ENCODE measurements at places on chromosomes 6 and 20.

DNA sequence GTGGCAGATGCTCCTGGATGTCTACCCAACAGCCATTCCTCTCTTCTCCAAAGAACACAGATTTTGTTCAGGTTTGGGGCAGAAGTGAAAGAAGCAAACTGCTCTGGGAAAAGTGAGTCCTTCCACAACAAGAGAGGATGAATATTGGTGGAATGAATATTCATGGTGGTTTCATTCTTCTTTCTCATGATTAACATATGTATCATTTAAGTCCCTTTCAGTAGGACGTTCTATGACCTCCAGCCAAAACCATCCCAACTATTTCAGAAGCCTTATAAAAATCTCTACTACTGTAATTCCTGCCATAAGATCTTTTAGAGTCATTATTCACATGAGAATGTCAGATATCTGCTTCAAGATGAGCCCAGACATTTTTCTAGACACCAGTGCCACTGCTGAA is 44.4 kb downstream of the MDN1 start:
- DNase-seq: peak; percentile 9

- DNase-seq: no peak
Observed at GRCh38 chr20:64074963-64075362, 4.4 kb downstream of the RGS19 start.

DNA sequence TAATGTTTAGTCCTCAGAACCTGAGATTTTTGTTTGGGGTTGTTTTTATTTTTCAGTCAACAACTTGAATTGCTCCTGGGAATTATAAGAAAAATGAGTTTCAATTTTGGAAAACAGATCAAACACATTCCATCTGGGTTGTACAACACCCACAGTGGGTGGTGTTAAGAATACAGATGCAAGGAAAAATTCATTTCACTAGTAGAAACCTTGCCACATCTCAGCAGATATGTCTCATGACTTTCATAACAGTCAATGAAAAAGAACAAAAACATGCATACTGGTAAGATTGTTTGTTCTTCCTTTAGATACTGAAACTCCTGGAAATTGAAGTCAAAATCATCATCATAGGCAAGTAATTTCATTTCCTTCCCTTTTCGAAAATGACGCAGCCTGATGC is 78.9 kb downstream of the MOXD1 start:
- DNase-seq: no peak

GRCh38 chr6:135871296-135871695 is 19.8 kb downstream of the PDE7B start:
- peak; percentile 81 for DNase-seq

- DNase-seq: no peak
Observed at GRCh38 chr20:16166737-16167136, 406.5 kb downstream of the KIF16B start.

GRCh38 chr20:42053350-42053749 is 435.2 kb upstream of the CHD6 start:
- DNase-seq: no peak

DNA sequence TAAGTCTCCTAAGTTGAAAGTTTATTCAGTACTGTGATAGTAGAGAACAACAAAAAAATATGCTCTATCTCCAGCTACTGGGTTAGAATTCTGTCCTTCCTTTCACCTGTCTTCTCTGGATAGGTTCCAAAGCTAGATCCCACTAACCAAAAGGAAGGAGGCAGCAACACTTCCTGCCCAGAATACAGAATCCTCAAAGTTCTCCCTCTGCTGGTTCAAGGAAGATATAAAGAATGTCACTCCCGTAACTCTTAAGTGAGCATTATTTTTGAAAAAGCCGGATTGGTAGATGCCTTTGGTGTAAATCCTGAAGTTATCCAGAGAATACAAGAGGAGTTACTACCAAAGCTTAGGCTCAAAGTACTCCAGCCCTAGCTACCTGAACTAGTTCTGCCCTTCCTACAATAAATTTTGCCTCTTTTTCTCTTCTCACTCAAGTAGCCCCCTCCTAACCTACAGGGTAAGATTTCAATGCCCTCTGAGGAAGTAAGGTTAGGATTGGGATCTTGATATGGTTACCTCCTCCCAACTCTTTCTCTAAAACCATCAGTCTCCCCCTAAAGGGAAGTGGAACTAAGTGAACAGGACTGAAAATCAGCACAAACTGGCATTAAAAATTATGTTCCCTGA is 26.0 kb upstream of the CRIP3 start:
- peak; percentile 71 for DNase-seq

DNA sequence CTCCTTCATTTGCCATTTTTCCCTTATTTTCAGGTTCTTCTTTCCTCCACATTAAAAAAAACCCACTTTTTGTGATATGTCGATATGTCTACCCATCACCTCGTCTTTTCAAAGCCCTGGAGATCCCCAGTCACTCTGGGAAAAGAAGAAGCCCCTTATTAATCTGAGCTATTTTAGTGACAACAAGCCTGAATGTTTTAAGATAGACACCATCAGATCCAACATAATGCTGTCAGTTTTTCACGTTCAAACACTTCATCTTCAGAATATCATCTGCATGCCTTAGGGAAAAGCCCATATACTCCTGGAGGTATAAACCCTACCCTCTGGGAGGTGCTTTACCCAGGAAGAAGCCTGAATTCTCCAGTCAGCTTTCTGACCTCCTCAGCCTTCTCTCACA is 464.0 kb upstream of the CDH4 start:
- no peak for DNase-seq

GRCh38 chr20:62900692-62901584 is 25.4 kb downstream of the DIDO1 start:
- DNase-seq: no peak

GRCh38 chr6:40358473-40359460 is 228.4 kb downstream of the LRFN2 start:
- no peak for DNase-seq

DNA sequence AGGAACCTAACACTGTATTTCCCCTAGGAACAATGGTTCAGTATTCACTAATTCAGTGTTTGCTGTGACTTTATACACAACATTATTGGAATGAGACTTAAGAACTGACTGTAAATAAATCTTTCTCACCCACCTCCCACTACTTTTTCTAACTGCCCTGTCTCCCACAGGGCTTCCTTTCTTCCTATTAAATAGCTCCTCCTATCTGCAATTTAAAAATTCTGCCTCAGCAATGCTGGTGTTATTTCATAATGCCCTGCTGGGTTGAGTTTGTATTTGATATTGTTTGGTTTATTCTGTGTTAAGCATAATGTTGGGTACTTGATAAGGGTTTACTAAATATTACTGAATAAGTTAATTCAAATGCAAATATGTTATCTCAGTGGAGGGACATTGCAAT is 573.1 kb upstream of the RNF217 start:
- no peak for DNase-seq

DNA sequence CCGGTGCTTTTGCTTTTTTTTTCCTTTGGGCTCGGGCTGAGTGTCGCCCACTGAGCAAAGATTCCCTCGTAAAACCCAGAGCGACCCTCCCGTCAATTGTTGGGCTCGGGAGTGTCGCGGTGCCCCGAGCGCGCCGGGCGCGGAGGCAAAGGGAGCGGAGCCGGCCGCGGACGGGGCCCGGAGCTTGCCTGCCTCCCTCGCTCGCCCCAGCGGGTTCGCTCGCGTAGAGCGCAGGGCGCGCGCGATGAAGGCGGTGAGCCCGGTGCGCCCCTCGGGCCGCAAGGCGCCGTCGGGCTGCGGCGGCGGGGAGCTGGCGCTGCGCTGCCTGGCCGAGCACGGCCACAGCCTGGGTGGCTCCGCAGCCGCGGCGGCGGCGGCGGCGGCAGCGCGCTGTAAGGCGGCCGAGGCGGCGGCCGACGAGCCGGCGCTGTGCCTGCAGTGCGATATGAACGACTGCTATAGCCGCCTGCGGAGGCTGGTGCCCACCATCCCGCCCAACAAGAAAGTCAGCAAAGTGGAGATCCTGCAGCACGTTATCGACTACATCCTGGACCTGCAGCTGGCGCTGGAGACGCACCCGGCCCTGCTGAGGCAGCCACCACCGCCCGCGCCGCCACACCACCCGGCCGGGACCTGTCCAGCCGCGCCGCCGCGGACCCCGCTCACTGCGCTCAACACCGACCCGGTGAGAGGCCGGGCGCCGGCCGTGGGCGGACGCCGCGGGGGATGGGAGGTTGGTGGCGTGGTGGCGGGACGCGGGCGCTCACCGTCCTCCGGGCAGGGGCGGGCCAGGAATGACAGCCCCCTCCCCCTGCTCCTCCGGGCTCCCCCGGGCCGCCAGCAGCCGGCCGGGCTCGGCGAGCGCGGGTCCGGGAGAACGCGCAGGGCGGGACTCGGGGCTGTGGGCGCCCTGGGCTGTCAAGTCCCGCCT is 606 bp downstream of the ID4 start:
- DNase-seq: peak; percentile 36

DNA sequence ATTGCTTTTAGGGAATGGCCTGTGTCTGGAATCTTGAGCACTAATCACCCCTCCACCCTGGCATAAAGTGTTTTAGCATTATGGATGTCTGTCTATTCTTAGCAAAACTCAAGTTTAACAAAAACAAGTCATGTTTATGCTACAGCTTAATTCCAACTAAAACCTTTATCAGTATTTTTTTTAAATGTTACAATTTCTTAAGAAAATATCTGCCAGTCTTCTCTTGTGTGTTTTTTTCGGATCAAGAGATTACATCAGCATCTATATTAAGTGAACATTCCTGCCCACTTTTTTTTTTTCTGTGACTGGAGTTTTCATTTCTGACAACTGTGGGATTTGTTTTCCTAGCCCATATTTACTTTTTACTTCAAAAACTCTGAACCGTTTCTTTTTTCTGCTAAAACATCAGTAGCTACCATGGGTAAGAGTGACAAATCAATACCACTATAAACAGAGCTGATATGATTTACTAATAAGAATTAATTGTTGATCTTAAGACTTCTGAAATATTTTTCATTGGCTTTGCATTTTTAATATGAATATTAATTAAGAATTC is 94.3 kb downstream of the EDN1 start:
- peak; percentile 39 for DNase-seq

DNA sequence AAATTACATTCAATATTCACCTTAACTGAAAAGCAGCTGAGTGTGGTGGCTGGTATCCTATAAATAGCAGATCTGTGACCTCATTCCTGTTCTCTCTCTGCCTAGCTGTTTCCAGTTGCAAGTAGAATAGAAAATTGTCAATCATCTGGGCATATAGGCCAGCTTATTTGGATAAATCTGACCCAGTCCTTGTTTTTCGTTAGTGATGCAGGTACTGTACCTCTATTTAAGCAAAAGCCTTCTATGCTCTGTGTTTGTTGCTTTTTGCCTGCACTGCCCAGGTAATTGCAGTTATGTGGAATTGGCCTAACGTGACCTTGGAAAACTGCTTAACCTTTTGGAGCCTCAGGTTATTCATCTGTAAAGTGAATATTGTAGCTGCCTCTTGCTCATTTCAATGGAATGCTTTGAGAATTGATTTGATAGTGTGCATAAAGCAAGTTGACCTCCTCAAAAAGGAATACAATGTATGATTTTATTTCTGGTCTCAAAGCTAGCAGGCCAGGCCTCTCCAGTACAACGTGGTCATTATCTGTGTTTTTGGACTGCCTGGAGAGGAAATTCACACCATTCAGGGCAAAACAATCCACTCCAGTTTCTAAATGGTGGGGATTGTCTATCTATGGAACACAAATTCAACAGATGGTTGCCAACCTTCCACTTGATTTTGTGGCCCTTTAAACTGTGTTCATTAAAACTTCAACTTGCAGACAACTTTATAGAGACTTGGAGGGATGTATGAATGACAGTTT is 508.7 kb upstream of the CITED2 start:
- no peak for DNase-seq

GRCh38 chr6:164045082-164045481 is 630.6 kb downstream of the QKI start:
- DNase-seq: no peak

DNA sequence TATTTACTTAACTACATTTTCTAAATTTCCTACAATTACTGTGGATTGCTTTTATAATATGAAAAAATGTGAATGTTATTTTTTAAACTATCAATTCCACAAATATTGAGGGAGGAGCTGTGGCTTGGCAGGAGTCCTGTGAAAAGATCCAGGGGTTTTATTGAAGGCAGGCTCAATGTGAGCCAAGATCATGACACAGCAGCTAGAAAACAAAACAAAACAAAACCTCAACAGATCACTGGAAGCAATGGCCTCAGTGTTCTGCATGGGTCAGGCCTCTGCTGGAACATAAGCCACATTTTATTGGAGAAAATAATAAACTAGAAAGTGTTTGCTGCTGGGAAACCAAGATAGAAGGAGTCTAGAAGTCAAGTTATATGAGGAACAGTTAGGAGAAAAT is 19.4 kb upstream of the RCAN2 start:
- peak; percentile 87 for DNase-seq

DNA sequence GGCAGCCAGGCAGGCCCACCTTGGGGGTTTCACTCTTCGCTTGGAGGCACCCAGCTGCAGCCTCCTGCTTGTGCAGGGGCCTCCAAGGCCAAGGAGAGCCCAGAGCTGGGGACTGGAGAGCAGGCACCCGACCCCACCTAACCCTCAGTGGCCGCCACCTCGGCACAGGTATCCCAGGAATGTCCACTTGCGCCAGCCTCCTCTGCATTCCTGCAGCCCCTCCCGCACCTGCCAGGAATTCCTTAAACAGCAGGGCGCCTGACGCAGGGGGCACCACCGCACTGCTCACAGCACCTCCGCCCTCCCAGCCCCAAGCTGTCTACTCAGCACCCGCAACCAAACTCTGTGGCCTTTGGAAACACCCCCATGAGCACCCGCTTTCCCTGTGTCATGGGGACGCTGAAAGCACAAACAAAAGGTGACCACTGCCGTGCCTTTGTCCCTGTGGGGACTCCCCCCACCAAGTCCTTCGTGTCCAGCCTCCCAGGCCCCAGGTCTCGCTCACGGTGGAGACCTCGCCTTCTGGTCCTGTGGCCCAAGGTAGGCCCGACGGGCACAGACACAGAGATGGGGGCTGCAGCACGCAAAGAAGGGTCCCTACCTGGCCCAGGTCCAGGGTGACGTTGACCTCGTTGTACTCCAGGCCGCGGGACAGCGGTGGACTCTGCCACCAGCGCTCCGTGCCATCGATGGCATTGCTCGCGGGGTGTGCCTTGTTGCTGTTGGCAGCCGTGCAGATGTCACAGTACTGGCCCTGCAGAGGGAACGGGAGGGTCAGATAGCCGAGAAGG is 5.1 kb downstream of the LAMA5 start:
- DNase-seq: no peak

- no peak for DNase-seq
Observed at GRCh38 chr6:169820358-169820757, 68.9 kb downstream of the ERMARD start.

DNA sequence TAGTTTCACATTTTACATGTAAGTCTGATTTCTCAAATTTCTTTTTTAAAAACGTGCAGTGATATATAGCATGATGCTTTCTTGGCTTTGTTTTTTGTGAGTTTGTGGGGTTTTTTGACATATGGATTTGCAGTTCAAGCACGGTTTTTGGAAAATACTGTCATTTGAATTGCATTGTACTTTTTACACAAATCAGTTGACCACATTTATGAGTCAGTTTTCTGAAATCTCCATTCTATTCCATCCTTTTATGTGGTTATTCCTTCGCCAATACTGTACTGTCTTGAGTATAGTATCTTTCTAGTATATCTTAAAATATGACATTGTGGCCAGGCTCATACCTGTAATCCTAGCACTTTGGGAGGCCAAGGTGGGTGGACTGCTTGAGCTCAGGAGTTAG is 890.0 kb upstream of the CITED2 start:
- no peak for DNase-seq
